H1 (cell line): ENCODE measurements at places on chromosomes 5 and 9. TPM values are rescaled to one million over a fixed set of nuclear protein-coding genes. Genes with fewer than 3 reads are reported as not detected.

Gene SELENOP
- 17.0 and 19.4 TPM in 2 replicates for total RNA-seq

Gene CAST
- 47.2 and 48.2 TPM in 2 replicates for total RNA-seq

Gene FOXD4L6
- 0.13 TPM in 1 of 2 replicates, not detected in the other for total RNA-seq

Gene AK8
- total RNA-seq, result 0.48 and 0.52 TPM in 2 replicates

Gene C5orf58
- 1.4 and 1.6 TPM in 2 replicates for total RNA-seq

Gene DND1
- 0.41 and 0.84 TPM in 2 replicates for total RNA-seq

Gene DBH
- total RNA-seq, result 0.29 TPM in 1 of 2 replicates, not detected in the other

Gene HARS2
- 21.4 and 23.1 TPM in 2 replicates for total RNA-seq

Gene SLC6A18
- not detected in 2 replicates for total RNA-seq

Gene PAEP
- total RNA-seq, result not detected in 2 replicates

Gene OCLN
- total RNA-seq, result 76.3 and 85.5 TPM in 2 replicates

Gene CBY3
- 0.39 and 1.4 TPM in 2 replicates for total RNA-seq

Gene GIN1
- total RNA-seq, result 7.0 and 7.1 TPM in 2 replicates

Gene PKD2L2
- total RNA-seq, result not detected in 2 replicates

Gene ZNF883
- 19.2 and 20.2 TPM in 2 replicates for total RNA-seq

Gene SLC6A3
- 0.46 and 0.48 TPM in 2 replicates for total RNA-seq

DNA sequence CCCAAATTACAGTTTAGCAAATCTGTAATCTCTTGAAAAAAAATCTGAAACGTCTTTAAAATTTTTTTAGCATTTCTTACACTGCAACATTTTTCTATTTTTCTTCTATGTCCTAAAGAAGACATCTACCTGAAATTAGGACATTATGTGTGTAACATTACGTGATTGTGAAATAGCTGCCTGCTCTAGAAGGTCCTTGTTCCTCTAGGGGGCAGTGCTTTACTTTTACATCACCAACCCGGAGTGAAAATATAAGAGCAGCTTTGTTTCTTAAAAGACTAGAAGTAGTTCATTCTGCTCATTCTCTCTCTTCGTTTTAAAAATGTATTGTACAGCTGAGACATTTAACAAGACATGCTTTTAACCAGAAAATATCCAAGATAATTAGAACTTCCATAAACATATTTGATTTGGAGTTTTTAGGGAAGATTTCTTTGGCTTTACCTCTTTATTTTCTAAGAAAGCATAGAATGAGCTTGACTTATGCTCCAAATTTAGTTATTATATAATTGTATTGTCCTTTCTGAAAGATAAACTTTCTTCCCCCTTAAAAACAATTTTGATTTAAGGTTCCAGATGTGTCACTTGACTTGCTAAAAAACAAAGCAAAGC, 48.1 kb upstream of the RIOK2 start:
- no peak for DNase-seq

- no peak for DNase-seq
These were observed 22.2 kb upstream of the EXOC3 start for GRCh38 chr5:420632-421286.

GRCh38 chr5:41600731-41601130, 90.3 kb upstream of the PLCXD3 start:
- DNase-seq, result no peak

- DNase-seq, result no peak
These were observed 87.4 kb upstream of the HSPA9 start for GRCh38 chr5:138662599-138662998.

GRCh38 chr9:119184265-119184936, 184.8 kb downstream of the BRINP1 start:
- DNase-seq, result no peak

GRCh38 chr9:135561391-135562234, at the start of gene PAEP:
Gene PAEP, plus strand, starts transcription at chr9:135561756.
- DNase-seq, result no peak

GRCh38 chr5:120614531-120615180, 150.6 kb downstream of the PRR16 start:
- no peak for DNase-seq

- no peak for DNase-seq
These were observed 104.2 kb downstream of the RAB3C start for GRCh38 chr5:58687079-58687478.

DNA sequence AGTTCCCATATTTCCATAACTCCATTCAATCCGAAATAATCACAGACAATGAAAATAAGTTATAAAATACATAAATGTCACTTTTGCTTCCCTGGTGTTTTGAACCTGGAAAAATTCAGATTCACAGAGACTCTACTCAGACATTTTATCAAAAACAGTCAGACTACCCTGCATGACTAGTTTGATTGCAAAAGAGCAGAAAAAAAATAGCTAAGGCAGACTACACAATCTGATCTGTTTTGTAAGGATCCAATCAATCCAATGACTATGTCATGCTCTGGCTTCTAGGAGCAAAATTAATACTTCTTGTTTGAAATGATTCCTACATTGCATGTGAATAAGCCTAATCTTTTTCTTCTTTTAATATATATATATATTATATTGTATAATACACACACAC, 1262.6 kb downstream of the EFNA5 start:
- DNase-seq, result no peak

GRCh38 chr5:168796593-168797580, 217.7 kb upstream of the PANK3 start:
- DNase-seq, result no peak

DNA sequence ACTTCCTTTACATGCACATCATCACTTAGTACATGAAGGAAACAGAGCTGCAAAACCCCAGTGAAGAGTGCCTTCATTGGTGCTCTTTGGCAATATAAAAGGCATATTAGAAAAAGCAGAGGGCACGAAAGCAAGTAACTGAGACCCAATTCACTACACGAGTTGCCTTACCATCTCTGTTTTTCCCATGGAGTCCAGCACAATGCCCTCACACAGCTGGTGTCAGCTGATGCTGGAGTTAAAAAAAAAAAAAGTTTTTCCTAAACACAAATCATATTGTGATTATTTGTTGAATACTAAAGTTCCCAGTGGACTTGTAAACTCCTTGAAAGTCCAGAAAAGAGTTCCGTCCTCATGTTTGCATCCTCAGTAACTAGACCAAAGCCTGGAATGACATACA, 25.6 kb downstream of the MARCHF3 start:
- DNase-seq, result no peak

DNA sequence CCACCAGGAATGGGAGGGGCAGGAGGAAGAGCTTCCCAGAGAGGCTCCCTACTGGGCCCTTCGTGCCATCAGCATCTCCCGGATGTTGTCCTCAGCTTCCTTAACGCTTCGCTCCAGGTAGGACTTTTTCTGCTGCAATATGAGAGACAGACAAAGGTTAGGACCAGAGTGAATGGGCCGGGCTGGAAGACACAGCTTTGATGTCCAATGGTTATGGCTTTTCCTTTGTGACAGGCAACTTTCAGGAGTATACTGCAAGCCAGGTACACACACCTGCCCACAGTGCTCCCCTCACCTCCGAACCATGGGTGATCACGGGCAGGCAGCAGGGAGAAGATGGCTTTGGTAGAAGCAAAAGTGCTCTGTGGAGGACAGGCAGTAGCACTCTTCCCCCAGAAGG, 57.0 kb downstream of the PFDN1 start:
- DNase-seq, result no peak

GRCh38 chr9:35615981-35616680, 2.1 kb downstream of the CD72 start:
- DNase-seq, result no peak

GRCh38 chr5:62000646-62001045, 305.4 kb upstream of the KIF2A start:
- no peak for DNase-seq

DNA sequence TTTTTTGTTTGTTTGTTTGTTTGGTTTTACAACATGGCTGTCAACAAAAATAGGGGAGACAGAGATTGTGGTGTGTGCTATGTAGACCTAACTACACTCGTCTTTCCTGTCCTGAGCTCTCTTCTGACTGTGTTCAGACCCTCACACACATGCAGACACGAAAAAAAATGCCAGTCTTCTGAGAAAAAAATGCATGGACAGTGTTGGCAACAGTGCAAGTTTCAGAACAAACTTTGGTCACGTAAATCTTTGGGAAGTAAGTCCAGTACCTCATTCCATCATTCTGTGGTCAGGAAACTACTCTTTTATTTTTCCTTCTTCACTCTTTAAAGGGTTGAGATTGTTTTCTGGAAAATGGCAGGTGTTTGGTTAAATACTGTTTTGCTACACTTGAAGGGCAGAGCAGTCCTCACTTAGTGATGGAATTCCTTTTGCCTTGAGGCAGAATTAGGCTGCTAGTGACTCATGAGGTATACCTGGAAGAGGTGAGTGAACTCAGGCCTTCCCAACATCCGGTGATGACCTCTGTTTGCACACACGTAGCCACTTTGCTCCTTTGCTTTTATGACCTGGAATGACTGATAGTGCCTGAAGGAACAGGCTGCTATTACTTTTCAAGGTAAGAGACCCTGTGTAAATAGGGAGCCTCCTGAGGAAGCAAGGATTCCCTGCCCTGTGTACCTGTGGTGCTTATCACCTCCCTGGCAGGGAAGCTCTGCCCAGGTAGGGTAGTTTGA, 81.6 kb upstream of the TNFAIP8 start:
- no peak for DNase-seq

GRCh38 chr5:103408408-103408807, 149.8 kb downstream of the MACIR start:
- no peak for DNase-seq

- no peak for DNase-seq
These were observed 175.0 kb downstream of the MLLT3 start for GRCh38 chr9:20447291-20447690.

DNA sequence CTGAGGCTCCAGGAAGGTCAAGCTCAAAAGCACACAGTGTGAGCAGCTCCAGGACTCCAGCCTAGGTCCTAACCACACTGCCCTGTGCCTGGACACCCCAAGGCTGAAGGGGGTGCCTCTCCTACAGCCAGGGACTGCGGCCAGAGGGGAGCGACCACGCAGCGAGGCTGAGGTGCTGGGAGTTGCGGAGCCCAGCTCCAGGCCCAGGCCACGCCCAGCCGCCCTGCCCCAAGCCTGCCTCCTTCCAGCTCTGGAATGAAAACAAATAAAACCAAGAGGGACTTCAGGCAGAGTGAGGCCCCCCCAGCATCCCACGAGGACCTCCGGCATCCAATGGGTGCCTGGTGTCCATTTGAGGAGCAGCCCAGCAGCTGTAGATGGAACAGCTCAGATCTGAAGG, 15.2 kb downstream of the VAV2 start:
- no peak for DNase-seq

DNA sequence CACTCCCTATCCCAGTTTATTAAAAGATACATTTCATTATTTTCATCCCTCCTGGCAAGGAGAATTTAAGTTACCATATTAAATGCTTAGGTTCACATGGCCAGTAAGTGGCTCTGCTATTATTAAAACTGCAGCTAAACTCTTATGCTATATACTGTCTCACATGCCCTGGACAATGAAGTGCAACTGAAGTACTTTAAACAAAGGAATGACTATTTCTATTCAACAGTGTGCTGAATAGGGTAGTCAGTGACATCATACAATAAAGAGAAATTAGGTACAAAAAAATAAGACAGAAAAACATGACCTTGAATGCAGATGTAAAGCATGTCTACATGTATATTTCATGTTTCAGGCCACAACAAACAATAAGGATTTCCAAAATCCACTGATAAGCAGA, 282.6 kb upstream of the SMC2 start:
- no peak for DNase-seq

GRCh38 chr5:154482528-154483449, 4.8 kb upstream of the HAND1 start:
- peak; percentile 54 for DNase-seq

GRCh38 chr5:67612961-67613360, 416.4 kb upstream of the CD180 start:
- no peak for DNase-seq

- peak; percentile 82 for DNase-seq
These were observed 440.1 kb upstream of the ADAMTS16 start for GRCh38 chr5:4700069-4700468.

- no peak for DNase-seq
These were observed 41.1 kb upstream of the ICE1 start for GRCh38 chr5:5381310-5381913.

DNA sequence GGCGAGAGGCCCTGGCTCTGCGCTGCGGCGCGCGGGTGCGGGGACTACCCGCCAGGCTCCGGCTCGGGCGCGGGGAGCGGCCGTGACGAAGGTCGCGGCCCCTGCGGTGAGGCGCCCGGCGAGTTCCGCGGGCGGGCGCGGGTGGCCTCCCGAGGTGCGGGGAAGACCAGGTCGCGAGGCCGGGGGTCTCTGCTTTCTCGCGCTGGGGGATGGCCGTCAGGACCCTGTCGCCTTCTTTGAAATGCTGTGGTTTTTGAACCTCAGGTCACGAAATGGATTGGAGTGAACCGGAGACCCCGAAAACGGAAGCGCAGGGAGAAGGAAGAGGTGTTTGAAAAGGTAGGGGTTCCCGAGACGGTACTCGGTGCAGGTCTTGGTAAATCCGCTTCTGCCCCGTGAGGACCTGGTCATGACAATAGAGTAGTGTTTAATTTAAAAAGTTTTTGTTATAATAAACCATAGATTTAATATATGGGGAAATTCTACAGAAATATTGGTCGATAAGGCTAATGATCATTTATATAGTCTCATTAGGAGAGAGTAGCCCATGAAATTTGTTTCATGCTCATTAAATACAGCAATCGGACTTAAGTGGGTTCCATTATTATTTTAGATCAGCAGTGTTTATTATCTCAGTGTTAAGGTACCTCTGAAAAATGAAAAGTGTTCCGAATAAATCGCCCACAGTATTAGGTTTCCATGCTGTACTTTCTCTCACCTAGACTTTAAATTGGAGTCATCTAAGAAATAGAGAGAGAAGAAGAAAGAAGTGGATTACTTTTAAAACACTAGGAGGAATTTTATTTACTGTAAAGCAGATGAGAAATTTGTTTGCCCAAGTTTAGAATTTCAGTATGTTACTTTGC, 279.0 kb downstream of the AOPEP start:
- no peak for DNase-seq

DNA sequence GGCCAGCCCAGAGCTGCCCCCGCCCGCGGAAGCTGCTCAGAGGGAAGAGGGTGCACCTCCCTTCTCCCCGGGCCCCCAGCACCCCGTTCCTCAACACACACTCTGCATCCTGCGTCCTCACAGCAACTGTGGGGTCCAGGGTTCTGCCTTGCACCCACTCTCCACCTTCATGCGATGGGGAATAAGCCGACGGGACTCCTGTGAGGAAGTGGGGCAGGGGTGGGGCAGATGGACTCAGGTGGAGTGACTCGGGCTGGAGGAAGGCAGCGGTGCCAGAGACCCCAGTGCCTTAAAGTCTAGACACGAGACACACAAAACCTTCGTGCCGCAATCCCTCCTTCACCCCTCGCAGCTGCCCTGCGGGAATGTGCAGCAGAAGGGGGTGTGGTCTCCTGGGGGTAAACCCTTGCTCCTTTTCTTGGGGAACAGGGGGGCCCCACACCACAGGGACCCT, 8.6 kb downstream of the BRD3 start:
- peak; percentile 45 for DNase-seq

- DNase-seq, result no peak
These were observed 11.9 kb downstream of the GRIN1 start for GRCh38 chr9:137150617-137151457.

- DNase-seq, result no peak
These were observed 21.3 kb downstream of the WNK2 start for GRCh38 chr9:93205045-93205768.
